Heart right ventricle (tissue), 16 donors: ENCODE measurements at places on chromosomes 2 and 18.
A peak's percentile ranks its signal among the peaks of the same experiment; 100 is the strongest.

DNA sequence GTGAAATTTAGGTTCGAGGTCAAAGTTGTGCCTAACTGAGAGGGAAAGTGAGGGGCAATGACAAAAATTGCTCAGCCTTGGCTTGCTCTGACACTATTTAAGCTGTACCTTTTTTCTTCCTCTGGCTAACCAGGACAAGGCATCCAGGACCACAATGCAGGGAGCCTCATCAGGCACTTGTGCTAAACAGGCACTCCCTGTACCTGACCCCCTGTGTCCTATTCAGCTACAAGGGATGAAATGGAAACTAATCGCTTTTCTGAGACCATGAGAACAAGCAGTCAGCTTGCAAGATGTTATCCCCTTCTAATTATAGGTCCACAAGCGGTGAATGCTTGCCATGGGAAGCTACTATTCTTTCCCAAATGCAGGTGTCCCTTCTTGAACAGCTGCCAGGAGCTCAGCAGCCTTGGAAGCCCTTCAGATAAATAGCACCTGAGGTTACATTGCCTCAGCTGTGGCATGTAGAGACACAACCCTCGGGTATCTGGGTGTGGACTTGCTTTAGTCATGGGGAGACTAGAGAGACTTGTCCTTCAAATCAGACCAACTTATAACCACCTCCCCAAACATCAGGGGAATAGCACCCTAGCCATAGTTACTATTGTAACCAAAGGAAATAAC lies 19.1 kb upstream of the ITGA6 start:
- H3K4me1 ChIP-seq = peaks cover 8% of the 10 kb centered on the region
- no peaks in the 10 kb centered on the region for H3K36me3 ChIP-seq
- H3K4me3 ChIP-seq = no peak overlapping the region
- H3K27ac ChIP-seq = peak overlapping the region; percentile 75

- no peak overlapping the region for H3K27ac ChIP-seq
- no peak overlapping the region for H3K4me3 ChIP-seq
- no peaks in the 10 kb centered on the region for H3K4me1 ChIP-seq
These were observed 7.9 kb downstream of the IL1RN start for GRCh38 chr2:113135317-113135716.

DNA sequence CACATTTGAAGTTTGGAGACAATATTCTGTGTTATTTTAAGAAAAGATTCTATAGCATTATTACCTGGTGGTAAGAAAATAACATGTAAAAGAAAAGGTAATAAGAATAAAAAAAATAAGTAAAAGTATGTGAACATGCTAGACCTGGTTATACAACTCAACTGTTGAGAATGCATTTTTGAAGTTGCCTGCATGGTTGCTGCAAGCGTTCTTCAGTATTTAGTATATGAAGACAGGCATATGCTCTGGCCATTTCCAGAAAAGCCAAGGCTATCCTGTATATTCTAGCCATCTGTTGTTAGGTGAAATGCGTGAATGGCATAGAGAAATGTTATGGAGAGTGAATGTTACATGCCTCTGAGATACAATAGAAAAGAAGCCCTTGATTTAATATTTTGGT lies 6.8 kb upstream of the MMADHC start:
- H3K4me3 ChIP-seq = no peak overlapping the region
- DNase-seq = no peak
- peaks cover 5% of the 10 kb centered on the region for H3K4me1 ChIP-seq
- H3K27me3 ChIP-seq = no peaks in the 10 kb centered on the region

DNA sequence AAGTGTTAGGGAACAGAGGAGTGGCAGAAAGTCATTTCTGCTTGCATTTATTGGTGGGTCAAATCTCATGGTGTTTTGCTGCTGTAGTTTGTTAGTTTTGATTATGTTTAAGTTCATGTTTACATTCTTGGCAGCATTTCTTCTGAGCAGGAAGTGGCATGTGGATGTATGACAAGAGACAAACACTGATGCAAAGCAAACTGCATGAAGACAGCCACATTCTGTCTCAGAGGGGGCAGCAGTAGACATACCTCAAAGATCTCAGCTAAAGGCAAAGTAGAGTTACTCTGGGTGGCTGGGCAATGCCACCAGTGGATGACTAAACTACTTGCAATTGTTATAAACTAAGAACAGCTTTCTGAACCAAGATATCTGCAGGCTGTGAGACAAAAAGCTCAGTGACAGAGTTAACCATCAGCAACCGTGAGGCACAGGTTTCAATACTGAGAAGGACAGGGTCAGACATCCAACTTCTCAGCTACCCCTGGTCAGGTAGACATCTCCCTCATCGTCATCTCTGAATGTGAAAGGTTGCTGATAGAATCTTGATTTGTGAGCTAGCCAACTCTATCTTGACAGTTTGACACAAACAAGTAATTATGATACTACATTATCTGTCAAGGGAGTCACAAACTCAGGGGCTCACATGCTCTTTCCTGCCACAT lies 16.4 kb downstream of the GALNT3 start:
- no peaks in the 10 kb centered on the region for H3K27me3 ChIP-seq
- no peak overlapping the region for H3K4me3 ChIP-seq
- H3K27ac ChIP-seq = no peak overlapping the region
- no peak for DNase-seq

GRCh38 chr18:12017081-12017480 lies 35.8 kb downstream of the IMPA2 start:
- DNase-seq = no peak
- H3K36me3 ChIP-seq = no peaks in the 10 kb centered on the region
- H3K4me1 ChIP-seq = peaks cover 12% of the 10 kb centered on the region
- H3K27me3 ChIP-seq = no peaks in the 10 kb centered on the region
- no peak overlapping the region for H3K27ac ChIP-seq

DNA sequence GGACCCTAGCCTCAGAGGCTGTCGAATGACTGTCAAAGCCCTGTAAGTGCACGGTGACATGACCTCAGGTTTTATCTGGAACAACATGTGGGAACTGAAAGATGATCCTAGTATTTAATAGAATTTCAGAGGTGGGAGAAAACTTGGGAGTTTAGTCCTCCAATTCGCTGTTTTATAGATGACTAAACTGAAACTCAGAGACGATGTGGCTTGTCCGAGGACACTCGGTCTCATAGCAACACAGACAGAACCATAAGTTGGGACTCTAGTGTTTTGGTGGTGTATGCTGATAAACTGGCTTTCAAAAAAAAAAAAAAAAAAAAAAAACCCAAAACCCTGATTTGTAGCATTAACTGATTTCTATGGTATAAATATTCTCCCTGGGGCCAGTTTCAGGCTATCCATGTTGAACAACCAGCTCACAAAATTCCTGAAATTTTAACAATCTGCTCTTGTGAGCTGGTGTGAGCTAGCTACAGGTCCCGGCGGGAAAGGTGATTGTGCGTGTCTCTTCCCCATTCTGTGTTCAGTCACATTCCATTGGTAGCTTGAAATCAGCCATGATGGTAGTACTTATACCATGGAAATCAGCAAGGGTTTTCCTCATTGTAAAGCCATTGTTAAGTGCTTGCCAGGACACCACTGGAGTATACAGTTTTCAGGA lies 195.5 kb upstream of the EPAS1 start:
- H3K4me3 ChIP-seq = no peak overlapping the region
- H3K4me1 ChIP-seq = no peaks in the 10 kb centered on the region
- DNase-seq = no peak
- no peak overlapping the region for H3K27ac ChIP-seq
- H3K36me3 ChIP-seq = no peaks in the 10 kb centered on the region
